ENCODE measurements at places on chromosomes 2 and 18.

- DNase-seq, result no peak
Observed at GRCh38 chr2:200964498-200964897, 1.0 kb upstream of the ORC2 start.

DNA sequence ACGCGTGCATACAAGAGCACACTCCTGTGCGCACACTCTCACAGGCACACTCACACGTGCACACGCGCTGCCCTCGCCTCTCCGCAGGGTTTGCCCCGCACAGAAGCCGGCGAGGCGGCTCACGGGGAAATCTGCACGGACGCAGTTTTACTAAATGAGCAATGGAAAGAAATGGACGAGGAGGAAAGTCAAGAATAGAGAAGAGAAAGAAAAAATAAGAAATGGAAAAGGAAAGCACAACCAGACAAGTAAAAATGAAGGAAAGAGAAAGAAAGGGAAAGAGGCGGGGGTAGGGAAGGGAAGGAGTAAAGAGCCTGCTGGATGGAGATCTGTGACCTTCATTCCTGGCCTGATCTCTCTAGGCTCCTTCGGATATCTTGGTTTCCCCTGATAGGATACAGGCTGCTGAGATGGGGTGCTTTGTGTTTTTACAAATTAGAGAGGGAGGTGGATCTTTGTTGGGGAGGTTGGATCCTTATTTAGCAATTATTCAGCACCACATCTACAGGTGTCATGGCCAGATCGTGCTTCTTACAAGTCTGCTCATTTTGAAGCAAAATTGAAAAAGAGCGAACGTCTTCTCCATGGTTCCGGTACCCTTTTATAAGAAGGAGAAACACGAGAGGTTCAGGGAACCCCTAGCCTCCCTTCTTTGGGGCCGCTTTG lies 693 bp upstream of the LRP2 start:
- no peak for DNase-seq

DNA sequence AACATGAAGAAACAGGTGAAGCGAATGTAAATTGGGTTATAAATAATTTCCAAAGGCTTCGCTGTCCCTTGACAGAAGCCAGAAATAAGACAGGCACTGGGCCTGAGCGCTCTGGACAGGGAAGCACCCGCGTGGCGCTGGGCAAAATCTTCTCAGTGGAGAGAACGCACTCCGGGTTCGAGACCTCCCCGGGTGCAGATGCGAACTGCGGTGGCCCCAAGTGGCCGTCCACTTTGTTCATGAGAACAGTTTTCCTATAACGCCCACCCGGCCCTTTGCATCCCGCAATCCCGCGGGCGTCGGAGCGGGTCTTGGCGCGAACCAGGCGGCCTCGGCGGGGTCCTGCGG lies 651 bp upstream of the DPYSL5 start:
- no peak for DNase-seq

DNA sequence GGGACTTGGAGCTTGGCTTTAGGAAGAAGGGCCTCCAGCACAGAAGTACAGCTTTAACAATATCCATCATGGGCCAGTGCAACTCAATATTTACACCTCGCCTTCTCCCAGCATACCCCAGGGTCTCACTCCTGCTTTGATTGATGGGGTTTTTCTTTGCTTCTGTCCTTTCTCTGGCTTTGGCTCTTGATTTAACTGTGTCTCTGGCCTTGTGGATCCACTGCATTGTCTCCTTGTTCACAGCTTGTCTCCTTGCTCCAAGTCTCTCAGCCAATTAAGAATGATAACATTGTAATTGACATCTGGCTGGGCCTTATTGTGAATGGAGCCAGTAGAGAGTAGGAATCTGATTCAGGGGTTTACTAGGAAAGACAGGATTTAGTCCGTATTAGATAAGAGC lies 1019.5 kb downstream of the TMEM182 start:
- no peak for DNase-seq

DNA sequence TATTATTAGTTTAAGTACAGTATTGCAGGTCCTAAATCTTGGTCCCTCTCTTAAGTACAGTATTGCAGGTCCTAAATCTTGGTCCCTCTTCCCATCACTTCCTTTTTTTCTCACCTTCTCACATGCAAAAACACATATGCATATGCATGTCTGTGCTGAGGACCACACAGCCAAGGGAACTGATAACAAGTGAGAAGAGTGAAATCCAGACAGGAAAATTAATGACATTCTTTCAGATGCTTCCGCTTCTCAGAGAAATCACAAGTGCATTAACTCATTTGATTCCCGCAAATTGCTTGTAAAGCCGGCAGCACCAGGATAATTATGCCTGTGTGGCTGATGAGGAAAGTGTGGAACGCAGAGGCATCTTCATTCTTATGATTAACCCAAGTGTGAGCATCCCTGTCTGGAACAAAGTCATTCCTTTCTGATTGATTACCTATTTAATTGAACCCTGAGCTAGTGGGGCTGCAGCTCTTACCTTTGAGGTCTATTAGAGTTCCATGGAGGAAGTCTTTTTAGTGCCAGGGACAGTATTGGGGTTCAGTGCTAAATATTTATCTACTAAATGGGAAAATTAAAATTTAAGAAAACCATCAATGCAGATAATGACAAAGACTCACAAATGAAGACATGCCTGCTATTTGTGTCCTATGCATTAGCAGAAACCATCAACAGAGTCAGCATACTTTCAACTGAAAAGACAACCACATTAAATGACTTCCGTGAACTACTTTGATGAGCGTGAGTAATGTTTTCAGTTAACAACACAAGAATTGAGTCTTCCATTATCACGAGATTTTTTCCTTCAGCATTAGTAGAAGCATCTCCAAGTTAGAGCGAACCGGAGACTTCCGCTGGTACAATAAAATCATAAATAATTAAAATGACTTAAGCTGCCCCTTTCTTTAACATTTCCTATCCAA lies 220.4 kb upstream of the SLC35G4 start:
- no peak for DNase-seq

GRCh38 chr2:46252891-46253659 lies 44.1 kb upstream of the EPAS1 start:
- DNase-seq, result no peak

DNA sequence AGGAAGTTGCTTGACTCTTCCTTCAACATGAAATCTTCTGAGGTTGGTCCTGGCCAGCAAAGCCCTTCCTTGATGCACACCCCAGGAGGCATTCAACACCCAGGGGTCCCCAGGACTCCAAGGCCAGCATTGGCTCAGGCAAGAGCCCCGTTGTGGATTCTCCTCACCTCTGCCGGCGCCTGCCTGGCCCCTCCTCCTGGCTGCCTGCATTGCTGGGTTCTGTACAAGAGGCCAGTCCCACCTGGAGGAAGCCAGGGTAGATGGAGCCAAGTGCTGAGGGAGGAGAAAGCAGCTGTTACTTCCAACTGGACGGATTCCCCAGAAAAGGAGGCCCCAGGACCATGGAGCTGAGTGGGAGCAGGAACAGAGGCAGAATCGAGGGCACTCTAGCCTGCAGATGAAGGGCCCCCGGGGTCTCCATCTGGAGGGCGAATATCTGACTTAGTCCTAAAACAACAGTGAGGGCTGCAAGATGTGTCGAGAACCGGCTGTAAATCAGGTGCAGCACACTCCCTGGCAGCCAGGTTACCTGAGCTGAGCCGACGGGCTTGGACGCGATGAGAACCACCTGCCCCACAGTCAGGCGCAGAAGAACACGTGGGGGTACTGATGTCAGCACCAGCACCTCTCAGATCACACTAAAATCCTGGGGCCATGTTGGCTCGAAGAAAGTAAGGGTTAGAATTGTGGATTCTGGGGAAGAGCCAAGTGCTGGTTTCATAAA lies 399.6 kb upstream of the SALL3 start:
- no peak for DNase-seq

GRCh38 chr2:161136696-161137324 lies 23.4 kb upstream of the TANK start:
- peak; percentile 14 for DNase-seq

- DNase-seq, result no peak
Observed at GRCh38 chr2:180872255-180872654, 108.2 kb upstream of the UBE2E3 start.

DNA sequence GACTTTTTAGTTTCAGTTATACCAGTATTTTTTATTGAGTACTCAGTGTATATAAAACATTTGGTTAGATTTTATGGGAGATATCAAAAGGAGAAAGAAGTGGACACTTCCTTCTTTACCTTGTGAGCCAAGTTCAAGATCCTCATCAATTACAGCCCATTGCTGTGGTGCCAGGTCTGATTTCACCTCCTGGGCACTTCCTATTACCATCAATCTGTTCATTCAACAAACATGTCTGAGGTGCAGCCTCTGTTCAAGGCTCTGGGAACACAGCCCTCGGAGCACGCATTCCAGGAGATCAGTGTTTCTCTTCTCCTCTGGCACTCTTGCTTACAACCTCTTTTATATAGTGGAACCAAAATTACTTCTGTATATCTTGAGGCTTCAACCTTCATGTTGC lies 171.4 kb upstream of the ALPP start:
- DNase-seq, result no peak

DNA sequence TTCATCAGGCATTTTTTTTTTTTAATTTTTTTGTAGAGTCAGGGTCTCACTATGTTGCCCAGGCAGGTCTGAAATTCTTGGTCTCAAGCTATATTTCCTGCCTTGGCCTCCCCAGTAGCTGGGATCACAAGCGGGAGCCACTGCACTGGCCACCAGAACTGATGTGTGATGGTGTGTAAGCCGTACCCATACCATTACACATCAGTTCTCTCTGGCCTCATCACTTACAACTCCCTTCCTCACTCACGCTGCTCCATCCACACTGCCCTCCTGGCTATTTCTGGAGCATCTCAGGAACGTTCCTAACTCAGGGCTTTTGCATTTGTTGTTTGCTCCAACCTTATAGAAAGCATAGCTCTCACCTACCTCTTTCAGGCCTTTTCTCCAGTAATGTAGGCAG lies 834.5 kb upstream of the ID2 start:
- no peak for DNase-seq

- DNase-seq, result no peak
Observed at GRCh38 chr2:239257511-239257937, 143.3 kb downstream of the HDAC4 start.

GRCh38 chr2:28393114-28393836 lies 617 bp downstream of the FOSL2 start:
- DNase-seq, result no peak

DNA sequence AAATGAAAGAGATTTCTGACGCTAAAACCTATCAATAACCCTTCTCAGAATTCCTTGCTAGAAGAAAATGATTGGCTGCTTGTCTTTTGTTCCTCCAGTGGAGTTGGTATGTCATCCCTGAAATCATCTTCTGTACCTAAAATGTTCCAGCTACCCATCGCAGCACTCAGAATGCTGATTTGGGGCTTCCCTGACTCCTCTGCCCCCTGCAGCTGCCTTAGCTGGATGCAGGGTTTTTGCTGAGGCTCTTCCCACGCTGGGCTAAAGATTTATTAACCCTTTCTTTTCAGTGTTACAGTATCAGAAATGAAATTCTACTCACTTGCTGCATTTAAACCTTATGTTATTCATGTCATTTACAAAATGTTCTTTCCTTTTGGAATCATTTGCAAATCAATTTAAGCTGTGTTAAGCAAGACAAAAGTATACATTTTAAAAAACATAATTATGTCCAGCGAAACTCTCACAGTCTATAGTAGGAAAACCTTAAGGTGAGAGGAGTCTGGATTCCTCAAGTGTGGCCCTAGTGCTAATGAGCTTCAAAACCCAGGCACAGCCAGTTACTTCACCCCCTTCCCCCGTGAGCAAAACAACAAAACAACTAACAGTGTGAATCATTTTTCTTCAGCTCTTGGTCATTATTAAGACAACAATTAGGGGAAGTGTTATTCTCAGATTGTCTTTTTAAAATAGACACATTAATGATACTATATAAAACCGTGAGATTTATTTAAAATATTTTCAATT lies 32.8 kb downstream of the PKP4 start:
- DNase-seq, result no peak

DNA sequence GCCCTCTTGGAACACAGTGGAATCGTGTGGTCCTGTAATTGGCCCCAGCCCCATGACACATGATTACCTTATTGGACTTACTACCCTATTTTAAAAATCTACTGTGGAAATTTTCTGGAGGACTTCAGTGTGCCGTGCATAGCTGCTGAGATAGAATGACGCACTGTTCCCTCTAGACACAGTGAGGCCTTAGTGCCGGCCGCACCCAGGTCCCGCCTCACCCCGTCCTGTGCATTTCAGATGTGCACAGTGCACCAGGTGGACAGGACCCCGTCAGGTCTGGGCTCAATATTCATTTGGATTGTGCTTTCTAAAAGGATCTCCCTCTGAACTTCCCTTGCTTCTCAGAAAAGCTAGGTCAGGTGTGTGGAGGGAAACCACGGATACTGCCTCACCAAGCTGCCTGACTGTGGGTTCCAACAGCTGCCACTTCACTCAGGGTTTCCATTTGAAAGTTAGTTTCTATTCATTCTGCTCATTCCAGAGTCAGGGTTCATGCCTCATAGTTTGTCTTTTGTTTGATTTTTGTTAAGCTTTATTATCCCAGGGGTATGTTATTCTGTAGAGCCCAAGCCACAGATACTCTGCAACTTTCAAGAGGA lies 155.8 kb downstream of the PTGR3 start:
- no peak for DNase-seq

DNA sequence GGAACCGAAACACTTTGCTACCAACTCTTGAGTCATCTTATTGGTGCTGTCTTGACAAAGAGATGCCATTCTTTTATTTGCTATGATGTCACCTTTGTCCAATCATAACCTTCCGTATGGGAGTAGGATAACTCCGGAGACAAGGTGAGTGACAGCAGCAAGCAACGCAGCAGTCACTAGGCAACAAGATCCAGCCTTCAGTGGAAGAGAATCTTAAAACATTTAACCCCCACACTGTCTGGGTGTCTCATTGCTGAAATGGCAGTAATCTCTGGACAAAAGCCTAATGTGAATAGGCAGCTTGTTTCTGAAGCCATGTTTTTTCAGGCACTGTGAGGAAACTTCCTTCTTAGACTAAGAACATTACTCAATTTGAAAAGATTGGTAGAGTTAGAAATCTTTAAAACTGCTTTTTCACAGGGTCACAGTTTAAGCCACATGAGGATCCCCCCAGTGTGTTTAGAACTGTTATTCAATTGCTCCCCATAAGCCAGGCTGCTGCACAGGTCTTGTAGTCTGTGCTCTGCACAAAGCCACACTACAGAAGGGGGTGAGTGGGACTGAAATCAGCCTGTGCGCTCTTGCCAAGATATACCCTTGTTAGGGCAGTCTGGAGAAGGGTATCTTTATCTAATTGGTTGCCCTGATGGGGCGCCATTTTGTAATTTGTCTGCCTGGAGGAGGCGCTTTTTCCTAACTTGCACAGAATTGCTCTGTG lies 131.5 kb upstream of the STON1 start:
- DNase-seq, result no peak

- DNase-seq, result no peak
Observed at GRCh38 chr18:62739911-62740310, 24.6 kb downstream of the PHLPP1 start.

All from stimulated activated CD8-positive, alpha-beta memory T cell treated with anti-CD3 and anti-CD28 coated beads, Interleukin-4, amount 100 ng/mL, for 1 hour (primary cell).